ENCODE measurements at places on chromosomes 11 and 22.
A peak's percentile ranks its signal among the peaks of the same experiment; 100 is the strongest.

DNA sequence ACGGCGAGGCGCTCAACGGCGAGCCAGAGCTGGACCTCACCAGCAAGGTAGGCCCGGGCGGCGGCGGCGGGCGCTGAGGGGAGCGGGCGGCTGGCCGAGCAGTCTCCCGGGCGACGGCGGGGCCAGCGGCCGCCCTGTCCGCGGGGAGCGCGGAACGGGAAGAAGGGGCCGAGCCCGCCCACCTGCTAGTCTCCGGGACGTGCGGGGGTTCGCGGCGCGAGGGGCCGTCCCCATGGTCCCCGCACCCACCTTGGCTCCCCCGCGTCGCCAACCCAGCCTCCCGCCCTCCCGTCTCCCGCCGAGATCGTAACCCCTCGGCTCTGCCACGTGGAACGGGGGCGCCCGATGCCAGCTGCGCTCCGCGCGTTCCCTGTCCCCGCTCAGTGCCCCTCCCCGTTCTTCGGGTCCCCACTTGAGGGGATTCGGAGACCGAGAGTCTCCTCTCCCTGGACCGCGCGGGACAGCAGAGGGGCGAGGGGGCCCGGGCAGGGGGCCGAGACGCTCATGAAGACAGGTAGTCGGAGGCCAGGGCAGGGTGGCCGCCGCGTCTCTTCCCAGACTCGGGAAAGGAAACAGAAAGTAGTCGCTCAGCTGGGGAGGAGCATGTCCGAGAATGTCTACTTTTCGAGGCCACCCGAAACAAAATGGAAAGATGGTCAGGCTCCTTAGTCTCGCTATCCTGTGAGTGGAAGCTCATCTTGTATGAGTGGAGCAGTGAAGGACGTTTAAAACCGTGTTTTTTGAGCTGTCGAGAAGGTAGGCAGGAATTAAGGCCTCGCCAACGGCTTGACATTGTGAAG is 557 bp downstream of the GTPBP1 start:
- peak; percentile 14 for DNase-seq

GRCh38 chr11:18501629-18502028 is 25.1 kb downstream of the TSG101 start:
- DNase-seq = no peak

DNA sequence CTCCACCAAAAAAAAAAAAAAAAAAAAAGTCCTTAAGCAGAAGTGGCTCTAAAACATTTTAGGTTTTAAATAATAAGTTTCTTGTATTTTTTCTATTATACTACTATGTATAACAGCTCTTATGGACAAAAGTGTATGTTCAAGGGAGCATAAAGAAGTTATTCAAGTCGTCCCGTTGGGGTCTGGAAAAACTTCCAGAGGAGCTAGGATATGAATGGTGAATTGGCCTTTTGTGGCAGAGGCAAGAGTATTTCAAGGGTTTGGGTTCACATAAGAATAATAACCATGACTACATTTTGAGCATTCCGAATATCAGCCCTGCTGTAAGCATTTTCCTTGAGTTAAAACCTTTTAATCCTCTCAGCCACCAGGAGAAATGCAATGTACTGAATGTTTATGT is 50.6 kb upstream of the ARHGAP42 start:
- DNase-seq = no peak

DNA sequence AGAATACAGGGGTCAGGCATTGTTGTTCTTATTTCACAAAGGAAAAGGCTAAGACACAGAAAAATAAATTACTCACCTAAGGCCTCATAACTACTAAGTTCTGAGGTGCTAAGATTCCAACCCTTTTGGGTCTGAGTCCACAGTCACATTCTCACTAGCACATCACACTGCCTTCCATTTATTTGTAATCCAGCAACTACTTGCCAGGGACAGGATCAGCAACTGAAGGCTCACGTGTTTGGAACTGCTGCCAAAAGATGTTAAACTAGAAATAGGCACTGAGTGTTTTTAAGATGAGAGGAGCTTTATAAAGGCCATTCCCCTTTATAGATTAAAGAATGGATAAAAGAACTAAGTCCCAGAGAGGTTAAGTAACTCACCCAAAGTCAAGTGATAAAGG is 58.0 kb downstream of the CADM1 start:
- no peak for DNase-seq

GRCh38 chr11:70637949-70638583 is 239.7 kb downstream of the CTTN start:
- no peak for DNase-seq

- DNase-seq = no peak
Observed at GRCh38 chr11:78038697-78039313, 15.7 kb upstream of the KCTD14 start.

DNA sequence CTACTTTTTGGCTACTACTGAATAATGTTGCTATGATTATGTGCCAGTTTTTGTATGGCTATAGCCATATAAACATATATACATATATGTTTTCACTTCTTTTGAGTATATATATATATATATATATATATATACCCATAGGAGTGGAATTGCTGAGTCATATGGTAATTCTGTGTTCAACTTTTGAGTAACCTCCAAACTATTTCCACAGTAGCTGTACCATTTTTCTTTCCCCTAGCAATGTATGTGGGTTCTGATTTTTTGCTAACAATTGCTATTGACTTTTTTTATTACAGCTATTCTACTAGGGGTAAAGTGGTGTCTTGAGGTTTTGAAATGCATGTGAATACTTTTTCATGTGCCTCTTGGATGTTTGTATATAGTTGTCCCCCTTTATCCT is 30.4 kb downstream of the CBL start:
- DNase-seq = no peak

- no peak for DNase-seq
Observed at GRCh38 chr11:46673713-46674462, 26.5 kb downstream of the ARHGAP1 start.

GRCh38 chr11:113862435-113862834 is 12.9 kb downstream of the USP28 start:
- DNase-seq = no peak

DNA sequence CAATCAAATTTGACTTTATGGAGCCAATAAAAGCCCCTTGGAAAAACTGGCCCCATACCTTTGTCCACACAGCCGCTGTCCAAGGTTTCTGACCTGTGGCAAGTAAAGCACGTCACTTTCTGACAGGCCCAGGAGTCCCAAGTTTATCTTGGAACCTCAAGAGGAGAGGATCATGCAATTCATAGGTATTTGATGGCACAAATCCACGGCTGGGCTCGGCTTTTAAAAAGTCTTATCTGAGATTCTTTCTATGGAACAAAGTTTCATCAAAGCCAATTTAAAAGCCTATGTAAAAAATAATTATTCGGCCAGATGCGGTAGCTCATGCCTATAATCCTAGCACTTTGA is 13.6 kb downstream of the TMEM138 start:
- DNase-seq = no peak

GRCh38 chr11:130340671-130341319 is 26.1 kb upstream of the ZBTB44 start:
- no peak for DNase-seq

GRCh38 chr11:116580799-116581198 is 192.0 kb downstream of the BUD13 start:
- DNase-seq = no peak

GRCh38 chr22:40023341-40023841 is 28.6 kb downstream of the FAM83F start:
- DNase-seq = no peak

GRCh38 chr11:65194564-65194963 is 12.8 kb downstream of the CAPN1 start:
- DNase-seq = no peak

- DNase-seq = no peak
Observed at GRCh38 chr11:78699609-78700135, 125.0 kb upstream of the NARS2 start.

DNA sequence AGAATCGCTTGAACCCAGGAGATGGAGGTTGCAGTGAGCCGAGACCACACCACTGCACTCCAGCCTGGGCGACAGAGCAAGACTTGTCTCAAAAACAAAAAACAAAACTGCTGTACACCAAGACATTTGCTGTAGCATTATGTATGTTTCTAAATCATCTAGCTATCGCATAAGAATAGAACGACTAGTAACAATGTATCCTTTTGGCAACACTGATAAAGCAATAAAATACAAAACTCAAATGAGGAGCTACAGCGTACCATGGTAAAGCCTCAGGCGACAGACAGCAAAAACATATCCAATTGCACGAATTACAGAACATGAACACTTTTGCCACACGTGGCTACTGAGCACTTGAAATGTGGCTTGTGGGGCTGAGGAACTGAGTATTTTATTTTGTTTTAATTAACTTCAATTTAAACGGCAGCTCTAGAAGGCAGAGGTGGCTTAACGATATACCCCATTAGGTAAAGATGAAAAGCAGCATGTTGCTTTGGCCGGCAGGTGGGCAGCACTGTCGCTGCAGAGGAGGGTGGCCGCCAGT is 2.3 kb downstream of the TUBGCP6 start:
- DNase-seq = no peak

DNA sequence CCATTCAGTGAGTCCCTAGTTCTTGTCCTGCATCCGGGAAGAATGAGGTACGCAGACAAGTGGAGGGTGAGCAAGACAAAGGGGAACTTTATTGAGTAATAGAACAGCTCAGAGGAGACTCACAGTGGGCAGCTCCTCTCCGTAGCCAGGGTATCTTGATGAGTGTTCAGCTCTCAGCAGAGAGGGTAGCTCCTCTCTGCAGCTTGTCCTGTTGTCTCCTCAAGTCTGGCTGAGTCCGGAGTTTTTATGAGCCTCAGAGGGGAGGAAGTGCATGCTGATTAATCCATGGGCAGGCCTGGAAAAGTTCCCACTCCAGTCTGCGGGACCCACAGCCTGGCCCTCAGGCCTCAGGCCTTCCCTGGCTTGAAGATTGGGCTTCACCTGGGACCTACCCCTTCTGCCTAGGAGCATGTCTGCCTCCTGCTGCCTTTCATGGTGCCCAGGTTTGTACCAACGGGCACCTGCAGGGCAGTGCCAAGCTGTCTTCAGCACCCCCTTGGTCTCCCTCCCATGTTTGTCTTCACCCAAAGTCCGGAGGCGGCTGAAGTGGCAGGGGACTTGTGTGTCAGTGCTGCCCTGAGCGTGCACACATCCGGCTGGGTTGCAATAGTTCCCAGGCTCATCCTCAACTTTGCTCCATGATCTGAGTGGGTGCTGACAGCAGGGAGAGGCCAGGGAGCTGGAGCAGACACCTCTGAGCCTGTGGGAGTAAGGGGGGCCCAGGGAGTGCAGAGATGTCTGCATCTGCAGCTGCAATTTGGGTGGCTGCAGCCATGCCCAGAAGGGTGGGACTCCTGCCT is 134.2 kb downstream of the LDLRAD3 start:
- DNase-seq = no peak

DNA sequence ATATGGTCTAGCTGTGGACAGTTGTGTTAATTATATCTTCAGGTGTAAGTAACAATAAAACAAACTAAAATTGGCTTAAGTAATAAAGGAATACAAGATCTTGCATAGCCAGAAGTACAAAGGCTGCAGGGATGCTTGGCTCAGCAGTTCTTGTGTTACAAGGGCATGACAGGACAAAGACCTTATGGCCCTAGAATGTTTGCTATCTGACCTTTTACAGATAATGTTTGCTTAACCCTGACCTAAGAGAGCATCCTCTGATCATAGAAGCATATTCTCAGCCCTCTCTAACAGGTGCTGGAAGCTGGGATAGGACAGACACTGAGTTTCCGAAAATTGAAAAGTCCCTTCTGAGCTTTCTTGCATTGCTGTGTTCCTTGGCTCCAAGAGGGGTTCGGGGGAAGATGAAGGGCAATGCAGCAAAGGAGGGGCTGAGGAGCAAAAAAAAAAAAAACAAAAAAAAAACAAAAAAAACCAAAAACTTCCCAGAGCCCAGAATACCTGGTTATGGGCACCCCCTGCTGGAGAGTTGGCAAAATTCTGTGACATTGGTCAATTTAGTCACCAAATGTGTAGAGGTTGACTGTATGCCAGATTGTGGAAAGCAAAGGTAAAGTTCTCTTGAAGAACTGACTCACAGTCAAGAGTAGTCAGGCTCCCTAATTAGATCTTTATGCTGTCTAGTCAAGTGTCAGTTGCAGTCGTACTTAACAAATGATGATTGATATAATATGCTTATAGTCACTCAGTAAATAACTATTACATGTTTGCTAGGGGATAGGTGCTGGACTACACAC is 10.4 kb upstream of the HIKESHI start:
- DNase-seq = peak; percentile 54

GRCh38 chr22:34880662-34881061 is 185.3 kb upstream of the ISX start:
- no peak for DNase-seq

GRCh38 chr11:1876361-1877063 is 15.2 kb downstream of the PRR33 start:
- DNase-seq = no peak

GRCh38 chr11:69362315-69362714 is 68.4 kb downstream of the MYEOV start:
- DNase-seq = no peak

DNA sequence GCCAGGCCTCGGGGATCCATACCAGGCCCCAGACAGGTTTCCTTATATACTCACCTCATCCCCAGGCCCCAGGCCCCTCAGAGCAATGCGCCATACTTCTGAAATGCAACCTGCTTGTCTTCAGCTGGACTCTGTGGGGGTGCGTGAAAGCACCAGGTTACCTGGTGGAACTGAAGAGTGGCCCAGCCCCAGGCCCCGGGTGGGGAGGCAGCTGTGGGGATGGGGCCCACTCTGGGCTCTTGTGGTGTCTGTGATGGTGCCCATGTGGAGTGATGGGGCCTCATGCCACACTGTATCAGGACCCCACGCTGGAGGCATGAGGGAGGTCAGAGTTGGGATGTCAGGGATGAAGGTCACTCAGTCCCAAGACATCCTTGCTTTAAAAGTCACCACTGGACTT is 999.0 kb downstream of the BRD1 start:
- no peak for DNase-seq

DNA sequence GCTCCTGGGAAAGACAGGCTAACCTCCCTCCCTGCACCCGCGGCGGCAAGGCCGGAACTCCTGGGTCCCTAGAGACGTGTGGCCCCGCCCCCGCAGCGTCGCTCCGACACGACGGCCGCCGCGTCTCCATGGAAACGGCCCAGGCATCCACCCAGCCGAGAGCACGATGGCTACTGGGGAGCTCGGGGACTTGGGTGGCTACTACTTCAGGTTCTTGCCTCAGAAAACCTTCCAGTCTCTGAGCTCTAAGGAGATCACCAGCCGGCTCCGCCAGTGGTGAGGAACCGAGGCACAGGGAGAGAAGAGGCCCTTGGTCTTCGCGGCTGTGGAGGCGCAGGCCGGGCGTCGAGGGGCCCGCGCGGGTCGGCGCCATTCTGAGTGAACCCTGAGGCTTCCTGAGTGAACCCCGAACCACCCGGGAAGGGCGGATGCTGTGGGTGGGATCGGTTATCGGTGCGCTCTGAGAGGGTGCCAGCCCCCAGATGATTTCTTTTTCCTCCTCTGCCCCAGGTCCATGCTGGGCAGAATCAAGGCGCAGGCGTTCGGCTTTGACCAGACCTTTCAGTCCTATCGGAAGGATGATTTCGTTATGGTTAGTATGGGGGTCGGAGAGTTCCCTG is at the start of gene CFAP300:
TSS of gene CFAP300 (plus strand) at position 133 of the 620 bp plus-strand sequence. CDS start at position 167, 34 bp downstream.
- DNase-seq = peak; percentile 6

DNA sequence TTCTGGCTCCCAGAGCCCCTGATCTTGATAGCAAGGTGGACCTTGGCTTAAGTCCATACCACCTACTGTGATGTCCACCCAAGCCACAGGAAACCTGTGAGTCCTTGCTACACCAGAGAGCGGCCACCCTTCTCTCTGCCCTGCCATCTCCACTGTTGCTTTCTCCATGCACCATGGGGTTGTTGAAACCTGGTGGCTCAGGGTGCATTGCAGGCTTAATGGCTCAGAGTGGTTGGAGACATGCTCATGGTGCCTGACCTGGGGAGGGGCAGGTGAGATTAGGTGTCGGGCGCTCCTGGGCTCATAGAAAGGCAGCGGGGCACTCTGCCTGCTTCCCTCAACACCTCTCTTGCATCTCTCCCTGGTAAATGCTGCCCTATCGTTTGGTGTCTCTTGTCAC is 25.0 kb upstream of the CACNG2 start:
- DNase-seq = no peak

- no peak for DNase-seq
Observed at GRCh38 chr11:2577031-2577990, 122.5 kb downstream of the KCNQ1OT1 start.

Measured in T-helper 9 cell (primary cell).